ENCODE measurements at places on chromosomes 3 and 15.

DNA sequence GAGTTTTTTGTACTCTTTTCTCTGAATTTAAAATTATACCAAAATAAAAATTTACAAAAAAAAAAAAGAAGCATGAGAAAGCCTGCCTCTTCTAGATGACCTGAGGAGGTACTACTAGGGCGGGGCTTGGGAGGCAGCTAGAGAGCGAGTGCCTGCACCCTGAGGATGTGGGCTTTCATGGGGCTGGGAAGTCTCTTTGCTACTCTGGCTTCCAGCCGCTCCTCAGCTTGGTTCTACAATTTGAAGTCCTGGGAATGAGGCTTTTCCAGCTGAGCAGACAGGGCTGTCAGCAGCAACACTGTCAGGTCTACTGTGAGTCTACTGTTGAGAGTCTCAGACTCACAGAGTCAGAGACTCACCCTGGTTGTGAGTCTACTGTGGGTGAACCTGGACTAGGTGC lies 8.2 kb upstream of the PSTPIP1 start:
- no peak for DNase-seq

GRCh38 chr15:64950888-64951287 lies 38.8 kb downstream of the SPG21 start:
- DNase-seq = no peak

GRCh38 chr3:90062016-90062415 lies 954.6 kb downstream of the EPHA3 start:
- DNase-seq = no peak

- DNase-seq = no peak
Observed at GRCh38 chr15:74978077-74978476, 17.3 kb upstream of the SCAMP5 start.

DNA sequence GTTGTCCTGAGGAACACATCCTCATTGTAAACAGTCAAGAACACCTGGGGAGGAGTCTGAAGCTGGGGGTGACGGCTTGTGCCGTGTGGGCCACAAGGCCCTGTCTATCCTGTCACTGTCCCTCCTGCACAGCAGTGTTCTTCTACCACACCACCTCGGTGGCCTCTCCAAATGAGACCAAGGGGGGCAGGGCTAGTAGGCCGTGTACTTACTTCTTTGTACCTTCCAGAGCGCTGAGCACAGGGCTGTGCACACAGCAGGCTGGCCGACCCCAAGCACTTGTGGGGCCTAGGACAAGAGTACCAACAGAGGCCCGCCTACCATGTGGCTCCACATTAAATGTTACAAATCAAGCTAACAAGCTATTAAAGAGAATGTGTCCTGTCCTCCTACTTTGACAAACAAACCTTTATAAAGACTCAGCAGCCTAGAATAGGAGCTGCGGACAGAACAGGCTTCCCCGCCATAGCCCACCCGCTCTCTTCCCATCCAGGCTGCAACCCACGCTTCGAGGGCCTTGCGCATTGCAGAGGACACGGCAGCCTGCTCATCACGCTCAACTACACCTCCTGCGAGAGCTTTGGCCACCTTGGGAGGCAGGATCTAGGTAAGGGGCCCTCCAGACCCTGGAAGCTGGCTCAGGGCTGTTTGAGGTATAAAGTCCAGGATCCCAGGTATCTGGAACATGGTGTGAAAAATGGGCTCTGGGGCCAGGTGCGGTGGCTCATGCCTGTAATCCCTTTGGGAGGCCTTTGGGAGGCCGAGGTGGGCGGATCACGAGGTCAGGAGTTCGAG lies 30.5 kb downstream of the MELTF start:
- no peak for DNase-seq

GRCh38 chr3:38793721-38794120 lies 22.3 kb downstream of the SCN10A start:
- DNase-seq = no peak

DNA sequence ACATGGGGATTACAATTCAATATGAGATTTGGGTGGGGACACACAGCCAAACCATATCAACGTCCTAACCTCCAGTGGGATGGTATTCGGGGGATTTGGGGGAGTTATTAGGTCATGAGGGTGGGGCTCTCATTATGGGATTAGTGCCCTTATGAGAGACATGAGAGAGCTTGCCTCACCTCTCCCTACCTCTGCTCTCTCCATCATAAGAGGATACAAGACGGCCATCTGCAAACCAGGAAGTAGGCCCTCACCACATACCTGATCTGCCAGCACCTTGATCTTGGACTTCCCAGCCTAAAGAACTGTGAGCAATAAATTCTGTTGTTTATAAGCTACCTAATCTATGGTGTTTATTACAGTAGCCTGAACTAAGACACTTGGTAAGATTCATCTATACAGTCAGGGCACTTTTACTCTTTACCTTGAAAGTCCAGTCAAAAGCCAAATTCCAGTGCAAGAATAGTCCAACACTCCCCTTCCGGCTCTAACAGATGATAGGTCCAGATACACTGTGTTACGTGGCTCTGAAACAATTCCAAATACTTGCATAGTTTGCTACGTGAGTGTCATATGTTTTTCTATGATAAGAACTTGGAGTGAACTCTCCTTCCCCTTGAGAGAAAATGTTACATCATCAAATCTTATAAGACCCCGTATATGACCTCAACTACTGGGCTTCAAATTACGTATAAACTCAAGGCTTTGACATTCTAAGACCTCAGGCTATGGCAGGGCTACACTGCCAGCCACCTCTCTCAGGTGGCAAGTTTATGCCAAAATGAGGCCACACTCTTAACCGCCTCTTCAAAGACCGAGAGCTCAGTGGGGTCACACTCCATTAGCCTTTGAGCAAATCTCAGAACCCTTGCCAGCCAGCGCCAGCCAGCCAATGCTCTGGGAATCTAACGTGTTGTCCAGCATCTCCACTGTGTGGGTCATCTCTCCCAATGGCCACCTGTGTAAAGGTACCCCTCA lies 129.9 kb downstream of the XXYLT1 start:
- DNase-seq = no peak

DNA sequence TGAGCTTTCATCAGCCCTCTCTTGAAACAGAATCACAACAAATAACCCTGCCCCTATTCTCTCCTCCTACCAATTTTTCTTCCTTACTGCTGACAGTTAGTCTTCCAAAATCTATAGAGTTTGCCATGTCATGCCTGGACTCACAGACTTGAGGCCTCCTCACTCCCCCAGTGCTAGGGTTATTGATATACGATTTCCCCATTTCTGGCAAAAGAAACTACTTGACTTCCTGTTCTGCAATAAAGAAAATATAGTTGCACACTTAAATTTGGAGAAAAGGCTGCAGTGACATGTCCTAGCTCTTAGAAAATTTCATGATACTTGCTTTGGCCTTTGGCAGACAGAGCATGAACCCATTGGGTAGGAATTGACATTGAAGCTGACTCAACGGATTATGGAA lies 75.9 kb downstream of the CYP19A1 start:
- DNase-seq = no peak

GRCh38 chr3:197422506-197422905 lies 124.1 kb upstream of the DLG1 start:
- DNase-seq = no peak

DNA sequence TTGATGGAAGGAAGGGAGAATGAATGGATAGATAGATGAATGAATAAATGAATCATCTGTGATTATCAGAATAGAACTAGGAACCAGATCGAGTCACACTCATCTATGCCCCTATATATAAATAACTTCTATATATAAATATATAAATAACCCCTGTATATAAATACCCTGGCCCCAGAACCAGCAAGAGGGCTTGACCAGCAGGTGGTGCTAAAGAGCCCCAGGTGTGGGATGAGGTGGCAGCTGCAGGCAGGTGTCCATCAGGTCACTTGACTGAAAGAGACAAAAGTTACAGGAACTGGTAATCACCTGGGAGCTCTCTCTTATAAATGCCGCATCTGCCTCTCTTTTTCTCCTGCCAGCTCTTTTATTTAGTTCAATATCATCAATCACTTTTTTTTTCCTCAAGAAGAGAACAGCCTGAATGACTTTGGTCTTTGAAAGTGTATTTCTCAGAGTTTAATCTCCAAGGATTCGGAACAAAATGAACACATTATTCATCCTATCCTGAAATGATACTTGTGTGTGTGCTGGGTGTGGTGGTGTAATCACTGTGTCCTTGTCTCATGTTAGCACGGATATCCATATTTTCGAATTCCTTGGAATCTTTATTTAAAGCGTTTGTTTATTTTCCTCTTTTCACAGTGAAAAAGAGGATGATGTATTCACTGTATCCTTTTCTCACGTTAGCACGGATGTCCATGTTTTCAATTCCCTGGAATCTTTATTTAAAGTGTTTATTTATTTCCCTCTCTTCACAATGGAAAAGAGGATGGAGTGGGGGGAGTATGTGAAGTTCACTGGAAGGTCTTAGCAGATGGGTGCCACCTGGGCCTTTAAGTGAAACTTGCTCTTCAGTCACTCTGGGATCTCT lies 35.4 kb upstream of the ATG7 start:
- DNase-seq = peak; percentile 85

DNA sequence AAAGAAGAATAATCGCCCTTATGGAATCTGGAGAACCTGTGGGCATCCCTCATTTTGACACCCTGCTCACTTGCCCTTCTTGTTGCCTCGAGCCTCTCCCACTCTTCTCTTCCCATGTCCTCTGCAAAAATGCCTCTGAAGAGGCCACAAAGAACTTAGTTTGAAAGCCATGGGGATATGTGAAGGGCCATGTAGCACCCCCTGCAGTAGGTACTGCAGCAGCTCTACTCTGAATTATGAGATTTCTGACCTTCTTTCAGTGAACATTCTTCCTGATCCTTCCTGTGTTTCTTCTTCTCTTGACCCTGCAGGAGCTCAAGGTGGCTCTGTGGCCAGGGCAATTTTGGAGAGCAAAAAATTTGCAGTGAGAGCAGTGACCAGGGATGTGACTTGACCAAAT lies 30.4 kb upstream of the TRA2B start:
- DNase-seq = no peak

DNA sequence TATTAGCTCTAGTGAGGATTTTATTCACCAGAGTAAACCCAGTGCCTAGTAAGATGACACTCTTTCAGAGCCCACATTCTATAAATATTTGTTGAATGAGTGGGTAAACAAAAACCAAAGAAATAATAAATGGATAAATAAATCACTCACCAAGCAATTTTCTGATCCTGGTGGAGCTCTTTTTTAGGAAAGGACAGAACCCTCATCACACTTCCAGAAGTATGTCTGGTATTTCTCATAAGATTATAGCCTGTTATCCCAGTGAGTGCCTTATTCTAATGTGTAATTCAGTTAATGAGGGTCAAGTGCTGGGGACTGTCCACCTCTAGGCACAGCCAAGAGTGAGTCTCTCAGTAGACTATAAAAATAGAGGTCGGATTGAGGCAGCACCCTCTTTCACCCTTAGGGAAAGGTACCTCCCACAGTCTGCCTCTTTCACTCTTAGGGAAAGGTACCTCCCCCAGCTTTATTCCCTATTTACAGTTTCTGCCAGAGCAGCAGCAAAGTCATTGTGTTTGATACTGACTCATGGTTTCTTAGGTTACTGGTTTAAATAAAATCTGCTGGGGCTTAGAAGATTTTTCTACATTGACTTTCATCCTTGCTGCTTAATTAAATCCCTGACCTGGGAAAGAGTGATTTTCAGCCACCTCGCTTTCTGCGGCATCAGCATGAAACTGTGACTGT lies 145.0 kb downstream of the STAC start:
- no peak for DNase-seq

DNA sequence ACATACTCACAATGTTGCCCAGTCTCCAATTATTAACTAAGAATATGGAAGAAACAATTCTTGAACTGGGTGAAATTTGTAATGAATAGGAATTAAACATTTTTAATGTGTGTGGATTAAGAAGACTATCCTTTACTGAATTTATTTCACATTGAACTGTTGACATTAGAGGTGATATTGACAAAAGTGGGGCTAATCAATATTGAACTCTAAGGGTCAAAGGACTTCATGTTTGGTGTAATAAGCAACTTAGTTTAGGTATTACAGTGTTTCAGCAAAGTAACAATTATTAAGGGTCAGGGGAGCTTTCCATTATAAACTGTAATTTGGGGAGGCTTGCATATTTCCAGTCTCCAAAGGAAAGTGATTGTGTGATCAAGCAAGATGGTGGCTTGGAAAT lies 16.2 kb upstream of the NANOGP8 start:
- no peak for DNase-seq

- DNase-seq = no peak
Observed at GRCh38 chr3:54563501-54564200, 364.2 kb downstream of the LRTM1 start.

GRCh38 chr3:194140520-194141414 lies 4.8 kb downstream of the HES1 start:
- DNase-seq = peak; percentile 33

DNA sequence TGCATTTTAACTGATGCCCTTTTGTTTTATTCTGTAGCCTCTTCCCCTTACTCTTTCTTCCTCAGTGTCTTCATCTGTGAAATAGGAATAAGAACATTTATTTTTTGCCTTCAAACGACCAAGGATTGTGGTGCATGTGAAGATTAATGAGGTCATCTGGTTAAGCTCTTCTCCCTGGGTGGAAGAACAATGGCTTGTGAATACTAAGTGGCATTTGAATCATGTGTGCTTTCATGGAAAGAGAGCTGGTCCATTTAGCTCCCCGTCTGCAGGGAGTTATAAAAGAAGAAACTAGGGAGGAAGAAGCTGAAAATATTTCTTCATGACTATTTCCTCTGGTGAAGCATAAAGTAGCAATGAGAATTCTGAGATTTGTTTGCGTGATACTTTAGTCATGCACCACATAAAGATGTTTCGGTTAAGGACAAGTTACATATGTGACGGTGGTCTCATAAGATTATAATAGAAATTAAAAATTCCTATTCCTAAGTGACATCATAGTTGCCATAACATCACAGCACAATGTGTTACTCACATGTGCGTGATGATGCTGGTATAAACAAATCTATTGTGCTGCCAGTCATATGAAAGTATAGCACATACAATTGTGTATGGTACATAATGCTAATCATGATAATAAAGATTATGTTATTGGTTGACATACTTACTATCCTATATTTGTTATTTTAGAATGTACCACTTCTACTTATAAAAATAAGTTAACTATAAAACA lies 374.3 kb downstream of the RBMS3 start:
- no peak for DNase-seq

All from activated CD4-positive, alpha-beta T cell treated with anti-CD3 and anti-CD28 coated beads, Interleukin-2, amount 50 U/mL, for 48 hours (primary cell).